ENCODE measurements at places on chromosomes 5 and 9.

DNA sequence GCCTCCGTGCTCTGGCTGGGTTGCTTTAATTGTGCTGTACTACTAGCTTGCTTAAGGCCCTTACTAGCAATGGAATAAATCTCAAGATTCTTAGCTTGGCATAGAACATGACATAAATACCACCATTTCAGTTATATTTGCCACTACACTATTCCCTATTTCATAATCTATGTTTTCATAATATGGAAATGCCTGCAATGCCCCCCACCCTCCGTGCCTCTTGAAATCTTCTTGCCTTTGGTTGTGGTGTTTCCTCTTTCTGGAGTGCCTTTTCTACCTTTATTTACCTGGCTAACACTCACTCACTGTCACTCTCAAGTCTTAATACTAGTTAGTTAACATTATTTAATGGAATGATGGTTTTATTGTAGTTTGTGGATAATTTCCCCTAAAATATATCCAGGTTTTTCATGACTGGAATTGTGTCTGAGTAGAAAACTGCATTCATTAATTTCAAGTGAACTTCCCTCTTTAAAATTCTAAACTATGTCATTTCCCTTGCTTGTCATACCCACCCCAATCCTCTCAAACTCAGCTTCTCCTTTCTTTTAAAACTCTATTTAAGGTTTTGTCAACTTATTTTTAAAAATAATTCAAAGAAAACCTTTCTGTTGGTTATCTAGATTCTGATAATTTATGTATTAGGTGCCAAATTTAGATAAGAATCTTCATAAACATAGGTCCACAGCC is 521.7 kb upstream of the DAB2 start:
- DNase-seq, result no peak

GRCh38 chr9:7489036-7489435 is 310.5 kb downstream of the DMAC1 start:
- DNase-seq, result no peak

DNA sequence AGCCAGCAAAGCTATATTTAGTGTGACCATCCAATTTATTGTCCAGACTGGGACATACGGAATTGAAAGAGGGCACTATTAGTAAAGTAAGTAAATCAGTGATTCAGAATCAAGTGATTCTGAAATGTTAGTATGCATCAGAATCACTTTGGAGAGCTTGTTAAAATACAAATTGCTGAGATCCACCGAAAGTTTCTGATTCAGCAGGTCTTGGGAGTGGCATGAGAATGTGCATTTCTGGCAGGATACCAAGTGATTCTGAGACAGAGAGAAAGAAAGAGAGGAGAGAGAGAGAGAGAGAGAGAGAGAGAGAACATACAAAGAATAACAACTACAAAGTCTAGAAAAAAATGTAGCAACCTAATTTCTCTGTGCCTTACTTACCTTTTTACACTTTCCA is 65.4 kb upstream of the ASTN2 start:
- no peak for DNase-seq

DNA sequence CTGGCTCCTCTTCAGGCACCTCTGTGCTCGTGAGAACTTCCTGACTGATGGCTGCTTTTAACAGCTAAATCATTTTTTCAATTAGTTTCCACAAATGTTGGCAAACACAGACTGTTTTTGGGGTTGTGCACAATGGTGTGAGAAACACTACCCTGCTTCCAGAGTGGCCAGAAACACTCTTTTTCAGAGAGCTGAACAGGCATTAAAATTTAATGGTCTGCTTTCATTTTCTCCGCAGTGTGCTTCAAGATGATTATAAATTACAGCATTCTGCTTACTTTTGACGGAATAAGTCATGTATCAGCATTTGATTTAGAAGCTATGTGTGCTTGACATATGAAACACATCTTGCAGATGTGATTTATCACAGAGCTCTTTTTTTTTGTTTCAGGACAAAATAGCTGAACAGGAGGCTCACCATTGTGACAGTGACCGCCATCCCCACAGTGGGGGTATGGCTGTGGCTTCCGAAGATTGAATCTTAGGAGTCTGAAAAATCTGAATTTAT is 454.5 kb upstream of the ZNF608 start:
- no peak for DNase-seq

GRCh38 chr5:8701251-8701650 is 832.3 kb downstream of the MTRR start:
- DNase-seq, result no peak

- no peak for DNase-seq
Observed at GRCh38 chr5:77637998-77638762, at the start of gene OTP. Gene OTP (minus strand): TSS chr5:77638713. CDS start chr5:77638549, 164 bp downstream.

DNA sequence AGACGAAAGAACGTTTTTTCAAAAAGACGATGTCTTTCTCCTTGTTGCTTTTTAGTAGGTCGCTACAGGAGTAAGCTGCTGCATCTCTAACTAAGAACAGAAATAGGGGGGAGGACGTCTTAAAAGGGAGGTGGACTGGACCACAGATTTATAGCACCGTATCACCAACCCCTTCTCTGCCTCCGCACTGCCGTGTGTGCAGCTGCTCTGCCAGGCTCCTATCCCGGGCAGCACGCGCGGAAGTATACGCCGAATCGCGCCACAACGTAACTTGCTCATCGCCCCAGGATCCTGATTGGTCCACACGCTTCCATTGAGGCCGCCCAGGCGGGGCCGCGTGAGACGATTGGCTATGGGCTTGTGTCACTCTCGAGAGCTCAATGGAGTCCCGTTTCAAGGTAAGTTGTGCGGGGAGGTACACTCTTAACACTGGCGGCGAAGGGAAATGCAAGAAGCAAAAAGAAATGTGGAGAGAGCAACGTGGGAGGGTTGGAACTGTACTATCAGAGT is at the start of gene ELAVL2:
ELAVL2 (minus strand) TSS at position 121 of the 510 bp plus-strand sequence. CDS start 64,006 bp downstream, outside the sequence.
- no peak for DNase-seq

DNA sequence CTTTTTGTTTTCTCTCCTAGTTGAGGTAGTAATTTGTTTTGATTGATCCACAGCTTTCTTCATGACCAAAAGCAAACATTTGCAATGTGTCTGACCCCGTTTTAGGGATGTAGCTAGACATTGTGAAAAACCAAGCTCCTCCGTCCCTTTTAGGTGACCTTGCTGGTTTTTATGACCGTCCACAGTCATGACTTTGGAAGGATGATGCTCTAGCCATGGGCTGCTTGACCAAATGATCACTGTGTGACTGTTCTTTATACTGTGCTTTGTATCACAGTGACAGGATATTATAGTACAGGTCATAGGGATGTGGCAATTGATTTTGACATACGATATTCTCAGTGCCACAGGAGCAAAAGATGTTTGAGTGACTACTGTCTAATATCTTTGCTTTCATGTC is 54.4 kb downstream of the KCNN2 start:
- DNase-seq, result no peak

- no peak for DNase-seq
Observed at GRCh38 chr9:134740071-134740470, 98.5 kb downstream of the COL5A1 start.

DNA sequence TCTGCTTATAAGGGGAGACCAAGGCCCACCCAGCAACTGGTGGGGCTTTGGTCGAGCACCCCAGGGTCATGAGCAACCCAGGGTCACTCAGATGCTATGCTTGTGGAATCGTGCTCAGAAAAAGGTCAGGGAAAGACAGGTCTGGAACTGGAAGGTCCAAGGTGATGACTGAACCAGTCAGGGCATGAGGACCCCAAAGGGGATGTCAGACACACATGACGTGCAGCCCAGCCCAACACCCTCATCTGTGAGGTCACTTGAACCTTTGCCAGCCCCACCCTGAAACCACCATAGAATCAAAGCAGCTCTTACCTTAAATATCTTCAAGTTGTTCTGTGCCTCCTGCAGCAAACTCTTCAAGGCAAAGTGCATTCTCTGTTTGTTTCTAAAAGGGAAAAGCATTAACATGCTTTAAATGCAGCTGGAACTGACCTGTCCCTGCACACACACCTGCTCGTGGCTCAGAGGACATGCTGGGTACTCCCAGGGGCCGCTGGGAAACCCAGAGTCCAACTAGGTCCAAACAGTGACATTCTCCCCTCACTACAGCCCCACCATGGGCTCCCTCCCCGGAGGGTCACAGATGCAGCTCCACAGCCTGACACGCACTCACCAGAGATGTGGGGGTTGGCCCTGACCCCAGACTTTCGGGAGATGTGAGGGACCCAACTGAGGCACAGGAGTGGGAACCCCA is 29.4 kb downstream of the IPPK start:
- DNase-seq, result no peak

DNA sequence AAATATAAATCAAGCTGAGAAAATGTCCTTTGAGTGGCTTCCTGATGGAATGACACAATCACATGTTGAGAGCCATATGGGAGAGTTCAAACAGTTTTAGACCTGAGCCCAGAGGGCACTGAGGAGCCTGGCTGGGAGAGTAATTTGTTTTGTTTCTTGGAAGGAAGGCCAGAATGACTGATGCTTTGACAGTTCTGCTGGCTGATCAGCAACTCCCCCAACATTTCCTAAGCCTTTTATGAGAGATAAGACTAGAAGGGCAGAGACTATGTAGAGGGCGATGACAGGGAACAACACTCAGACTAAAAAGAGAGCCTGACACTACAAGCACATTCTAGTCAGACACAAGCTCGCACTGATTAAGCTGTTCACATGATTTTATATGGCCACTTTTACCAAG is 169.2 kb downstream of the COX7C start:
- no peak for DNase-seq

DNA sequence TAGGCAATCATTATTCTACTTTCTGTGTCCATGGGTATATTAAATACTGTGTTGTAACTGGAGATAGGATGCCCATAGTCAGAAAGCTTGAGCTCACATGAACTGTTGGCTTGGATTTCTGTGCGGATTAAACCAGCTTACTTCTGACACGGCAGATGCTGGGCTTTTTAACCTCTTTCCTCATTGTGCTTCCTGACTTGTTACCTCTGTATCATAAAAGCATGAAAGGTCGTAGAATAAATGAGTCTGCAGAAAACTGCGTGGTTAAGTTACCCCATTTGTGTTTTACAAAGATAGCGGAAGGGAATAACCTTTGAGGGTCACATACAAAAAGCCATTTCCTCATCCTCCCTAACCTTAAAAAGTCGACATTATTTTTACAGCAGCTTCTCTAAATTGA is 199.5 kb upstream of the DMRT1 start:
- DNase-seq, result no peak

- DNase-seq, result peak; percentile 1
Observed at GRCh38 chr5:43192558-43193180, 644 bp downstream of the NIM1K start.

- DNase-seq, result no peak
Observed at GRCh38 chr5:42751044-42751443, 5.6 kb upstream of the CCDC152 start.

GRCh38 chr9:95100071-95100627 is 217.4 kb downstream of the FANCC start:
- no peak for DNase-seq

DNA sequence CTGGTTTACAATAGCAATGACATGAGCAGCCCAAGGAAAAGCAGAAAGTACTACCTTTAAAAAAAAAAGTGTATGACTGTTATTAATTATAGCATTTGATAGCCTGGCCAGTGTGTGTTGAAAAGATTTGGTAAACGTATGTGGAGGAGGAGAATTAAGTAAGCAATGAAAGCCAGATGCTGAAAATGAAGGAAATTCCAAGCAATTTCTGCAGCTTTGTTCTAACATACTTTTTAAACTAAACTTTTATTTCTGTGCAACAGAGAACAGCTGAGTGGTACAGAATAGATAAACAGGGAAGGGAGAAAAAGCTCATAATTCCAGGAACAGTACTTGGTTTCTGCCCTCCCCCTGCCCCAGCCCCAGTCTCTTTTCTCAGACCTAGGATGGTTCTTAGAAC is 252.6 kb downstream of the ADAMTSL1 start:
- DNase-seq, result no peak

DNA sequence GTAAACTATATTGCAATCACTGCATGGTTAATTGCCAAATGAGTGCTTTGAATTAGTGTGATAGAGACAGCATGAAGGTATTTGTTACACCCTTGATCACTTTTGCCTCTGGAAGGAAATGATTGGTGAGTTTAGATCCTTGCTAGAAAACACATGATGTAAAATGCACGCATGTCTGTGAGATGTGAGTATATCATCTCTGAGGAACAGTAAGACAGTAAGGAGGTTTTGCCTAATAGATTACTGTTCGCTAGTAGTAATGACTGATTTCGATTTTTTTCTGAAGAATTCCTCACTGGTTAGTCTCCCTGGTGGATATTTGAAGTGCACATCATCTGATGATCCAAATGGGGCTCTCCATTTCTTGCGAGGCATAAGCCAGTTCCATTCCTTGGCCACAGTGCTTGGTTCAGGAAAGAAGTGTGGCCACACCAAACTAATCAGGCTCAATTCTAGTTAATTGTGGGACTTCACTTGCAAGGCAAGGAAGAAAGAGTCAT is 156.4 kb upstream of the ADRA1B start:
- DNase-seq, result no peak

- no peak for DNase-seq
Observed at GRCh38 chr5:24773261-24773660, 128.5 kb upstream of the CDH10 start.

GRCh38 chr5:78887384-78888118 is 97.6 kb downstream of the ARSB start:
- no peak for DNase-seq

DNA sequence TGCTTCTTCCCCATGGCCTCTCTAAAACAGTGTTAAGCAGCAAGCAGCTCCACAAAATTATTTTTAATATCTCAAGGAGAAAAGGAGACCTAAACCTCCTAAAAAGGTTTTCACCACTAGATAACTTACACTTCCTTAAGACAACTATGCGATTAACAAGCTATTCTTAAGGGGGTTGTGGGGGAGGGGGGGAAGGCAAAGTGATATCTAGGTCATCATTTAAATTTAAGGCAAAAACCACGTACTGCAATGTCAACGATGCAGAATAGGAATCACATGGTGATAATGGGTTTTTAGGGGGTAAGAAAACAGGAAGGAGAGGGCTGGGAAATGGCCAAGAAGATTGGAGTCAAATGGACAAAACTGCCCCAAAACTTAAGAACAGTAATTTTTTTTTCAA is 32.6 kb downstream of the CSNK1A1 start:
- DNase-seq, result no peak

DNA sequence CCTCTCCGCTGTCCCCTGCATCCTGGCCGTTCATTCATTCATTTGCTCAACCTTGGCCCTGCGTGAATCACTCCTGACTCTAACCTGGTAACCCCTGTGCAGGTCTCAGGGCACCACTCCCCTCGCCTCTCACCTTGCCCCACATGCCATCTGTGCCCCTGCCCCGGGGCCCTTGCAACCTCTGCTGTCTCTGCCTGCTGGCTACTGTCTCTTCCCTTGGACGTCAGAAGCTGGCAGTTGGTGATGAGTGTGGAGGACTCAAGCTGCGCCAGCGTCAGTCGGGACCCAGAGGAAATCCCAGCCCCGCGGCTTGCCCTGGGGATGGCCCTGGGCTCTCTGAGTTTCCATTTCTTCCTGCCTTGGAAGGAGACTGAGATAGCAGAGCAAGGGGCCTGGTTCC is 154.9 kb downstream of the OLFM1 start:
- DNase-seq, result no peak

DNA sequence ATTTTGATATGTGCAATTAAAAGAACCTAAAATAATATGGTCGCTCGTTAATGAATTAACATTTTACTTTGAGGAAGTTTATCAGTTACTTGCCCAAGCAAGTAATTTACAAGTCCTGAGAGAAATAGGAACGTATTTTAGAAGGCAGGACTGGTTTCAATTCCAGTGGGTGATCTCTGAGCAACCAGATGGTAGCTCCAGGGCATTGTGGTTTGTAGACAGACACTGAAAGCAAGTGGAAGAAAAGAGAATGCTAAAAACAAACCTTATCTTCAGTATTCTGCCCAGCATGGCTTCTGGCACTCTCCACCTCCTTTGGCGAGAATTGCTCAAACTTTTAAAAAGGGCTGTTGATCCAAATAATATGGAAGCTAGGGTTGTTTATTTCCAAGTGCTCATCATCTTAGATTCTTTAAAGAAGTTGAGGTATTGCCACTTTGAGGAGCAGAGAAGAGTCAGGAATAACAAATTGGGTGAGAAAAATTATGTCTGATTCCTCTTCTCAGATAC is 31.8 kb upstream of the ERAP2 start:
- no peak for DNase-seq
